Vagina (tissue), 2 donors: ENCODE measurements at places on chromosomes 16 and 17. TPM values are rescaled to one million over a fixed set of nuclear protein-coding genes. Genes with fewer than 3 reads are reported as not detected.

The LONP2 gene
- total RNA-seq: 40.3 TPM

The USH1G gene
- total RNA-seq: 0.49 TPM

The MILR1 gene
- 11.0 TPM for total RNA-seq

The FTO gene
- total RNA-seq: 70.5 TPM

The TBC1D3D gene
- total RNA-seq: not detected

The KRTAP2-3 gene
- total RNA-seq: not detected

The SRL gene
- total RNA-seq: 1.5 TPM

The ABCA8 gene
- total RNA-seq: 75.9 TPM
